COLO829 (cell line): ENCODE measurements at places on chromosomes 2 and 18.
A peak's percentile ranks its signal among the peaks of the same experiment; 100 is the strongest.

DNA sequence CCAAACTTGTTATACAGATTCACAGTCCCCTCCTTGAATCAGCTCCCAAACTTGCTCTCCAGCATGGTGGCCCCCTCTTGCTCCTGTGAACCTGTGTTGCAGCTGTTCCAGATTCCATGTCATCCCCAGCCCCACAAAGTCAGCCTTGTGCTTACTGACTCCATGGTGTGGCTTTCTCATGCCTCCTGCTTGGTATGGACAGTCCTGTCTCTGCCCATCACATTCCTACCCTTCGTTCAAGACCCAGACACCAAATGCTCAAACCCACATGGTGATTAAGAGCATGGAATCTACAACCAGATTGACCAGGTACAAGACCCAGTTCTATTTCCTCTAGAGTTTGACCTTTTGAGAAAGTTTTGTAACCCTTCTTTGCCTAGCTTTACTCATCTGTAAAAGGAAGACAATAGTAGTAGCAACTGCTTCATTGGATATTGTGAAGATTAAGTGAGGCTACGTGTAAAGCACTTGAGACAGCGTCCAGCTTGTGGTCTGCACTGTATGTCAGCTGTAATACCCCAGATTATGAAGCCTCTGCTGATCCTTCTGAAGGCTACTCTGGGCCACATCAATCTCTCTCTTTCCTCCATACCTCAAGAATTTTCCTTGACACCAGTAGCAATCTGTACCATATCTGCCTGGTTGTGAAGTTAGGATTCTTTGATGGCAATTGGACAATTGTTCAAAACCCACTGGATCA lies 146.4 kb upstream of the HAAO start:
- DNase-seq, result no peak

DNA sequence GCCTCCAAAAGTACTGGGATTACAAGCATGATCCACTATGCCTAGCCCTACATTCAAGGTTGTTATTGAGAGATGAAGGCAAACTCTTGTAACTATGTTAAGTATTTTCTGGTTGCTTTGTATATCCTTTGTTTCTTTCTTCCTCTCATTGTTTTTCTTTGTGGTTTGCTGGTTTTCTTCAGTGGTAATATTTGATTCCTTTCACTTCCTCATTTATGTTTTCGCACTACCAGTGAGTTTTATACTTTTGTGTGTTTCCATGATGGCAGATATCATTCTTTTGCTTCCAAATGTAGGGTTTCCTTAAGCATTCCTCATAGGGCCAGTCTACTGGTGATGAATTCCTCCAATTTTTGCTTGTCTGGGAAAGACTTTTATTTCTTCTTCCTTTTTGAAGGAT lies 90.2 kb downstream of the NCK2 start:
- no peak for DNase-seq

- no peak for DNase-seq
Measured at GRCh38 chr18:27585602-27586173, 400.6 kb upstream of the CHST9 start.

GRCh38 chr2:37472959-37473358 lies 128.5 kb downstream of the QPCT start:
- DNase-seq, result no peak

GRCh38 chr2:220143336-220143735 lies 515.9 kb downstream of the SLC4A3 start:
- peak; percentile 35 for DNase-seq

- no peak for DNase-seq
Measured at GRCh38 chr2:4381049-4381448, 677.7 kb downstream of the DCDC2C start.

DNA sequence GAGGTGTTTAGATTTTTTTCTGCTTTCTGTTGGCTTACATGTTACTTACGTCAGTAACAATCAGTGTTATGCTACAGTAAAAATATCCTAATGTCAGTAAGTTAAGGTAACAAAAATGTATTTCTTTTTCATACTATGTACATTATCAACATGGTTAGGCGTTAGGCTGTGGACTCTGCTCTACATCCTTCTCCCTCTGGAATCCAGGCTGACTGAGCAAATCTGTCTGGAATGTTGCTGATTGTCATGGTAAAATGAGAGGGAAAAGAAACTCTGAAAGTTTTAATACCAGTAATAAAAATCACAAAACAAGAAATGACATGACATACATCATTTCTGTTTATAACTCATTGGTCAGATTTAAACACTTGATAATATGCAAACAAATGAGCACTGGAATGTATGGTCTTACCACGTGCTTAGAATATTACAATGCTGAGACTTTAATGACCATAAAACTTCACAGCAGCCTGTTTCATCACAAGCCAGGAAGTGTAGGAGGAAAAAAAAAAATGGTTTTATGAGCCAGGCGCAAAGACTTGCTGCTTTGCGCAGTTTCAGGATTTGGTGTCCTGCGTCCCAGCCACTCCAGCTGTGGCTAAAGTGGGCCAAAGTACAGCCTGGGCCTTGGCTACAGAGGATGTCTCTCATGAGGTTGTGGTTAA lies 252.4 kb downstream of the FSIP2 start:
- DNase-seq, result peak; percentile 3

DNA sequence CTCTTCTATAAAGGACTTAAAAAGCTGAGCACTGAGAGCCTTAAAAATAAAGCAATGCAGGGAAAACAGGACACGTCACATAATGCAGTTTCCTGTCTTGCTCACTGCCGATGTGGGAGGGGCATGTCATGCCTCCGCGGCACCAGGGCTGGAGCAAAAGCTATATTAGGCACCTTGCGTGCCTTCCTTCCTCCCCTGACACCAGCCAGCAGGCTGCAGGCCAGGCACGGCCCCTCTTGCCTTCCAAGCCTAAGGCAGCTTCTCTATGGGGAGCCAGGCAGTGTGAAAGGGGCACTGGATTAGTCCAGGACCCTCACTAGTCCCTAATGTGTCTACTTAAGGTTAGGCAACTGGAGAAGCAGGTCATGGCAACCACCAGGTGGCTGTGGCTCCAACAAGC lies 26.3 kb downstream of the MRPL35 start:
- no peak for DNase-seq

- no peak for DNase-seq
Measured at GRCh38 chr2:12774395-12774727, 57.6 kb downstream of the TRIB2 start.

DNA sequence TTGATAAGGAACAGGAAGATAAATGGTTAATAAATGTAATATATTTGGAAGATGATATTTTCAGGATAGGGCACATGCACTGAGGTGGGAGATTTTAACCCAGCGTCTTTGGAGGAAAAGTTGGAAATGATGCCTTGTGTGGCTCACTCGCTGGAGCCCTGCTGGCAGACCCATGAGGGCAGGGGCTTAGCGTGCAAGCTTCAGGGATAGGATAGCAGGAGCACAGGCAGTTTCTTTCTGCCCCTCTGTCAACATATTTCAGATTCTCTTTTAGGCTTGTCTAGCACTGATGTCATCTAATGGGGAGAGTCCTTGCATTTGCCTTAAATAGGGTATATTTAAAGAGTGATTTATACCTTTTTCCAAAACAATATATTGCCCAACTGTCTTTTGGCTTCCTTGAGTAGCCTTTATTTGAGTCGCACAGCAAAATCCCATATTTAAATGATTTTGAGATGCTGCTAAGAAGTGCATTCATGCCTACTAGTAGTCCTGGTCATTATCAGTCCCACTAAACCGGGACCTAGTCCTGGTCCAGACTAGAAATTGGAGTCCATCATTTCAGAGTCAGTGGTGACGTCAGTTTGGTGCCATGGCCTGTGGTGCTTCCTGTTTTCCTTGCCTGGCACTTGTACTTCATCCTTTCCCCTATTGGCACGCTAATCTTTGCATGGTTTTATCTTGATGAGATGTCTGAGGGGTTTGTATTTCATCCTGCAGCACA lies 45.8 kb downstream of the SH3RF3 start:
- no peak for DNase-seq

GRCh38 chr2:55498582-55498981 lies 20.9 kb upstream of the CFAP36 start:
- DNase-seq, result no peak

GRCh38 chr2:84817239-84817655 lies 63.6 kb downstream of the TRABD2A start:
- DNase-seq, result no peak

GRCh38 chr2:15800495-15801329 lies 139.6 kb upstream of the MYCN start:
- no peak for DNase-seq

DNA sequence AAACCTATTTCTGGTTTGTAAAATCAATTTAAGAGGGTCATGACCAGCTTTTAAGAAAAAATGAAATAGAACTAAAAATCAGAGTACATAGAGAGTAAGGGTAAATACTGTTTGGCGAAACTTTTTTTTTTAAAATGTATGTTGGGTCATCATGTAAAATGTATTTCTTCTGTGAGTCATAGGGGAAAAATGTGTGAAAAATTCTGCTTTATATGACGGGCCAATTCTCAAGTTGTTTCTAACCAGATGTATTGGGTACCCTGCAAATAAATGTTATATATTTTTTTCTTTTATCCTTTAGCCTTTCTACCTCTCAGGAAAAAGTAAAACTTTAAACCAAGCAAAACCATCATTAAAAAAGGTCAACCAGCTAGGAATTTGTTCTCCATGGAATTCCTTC lies 13.9 kb downstream of the AFTPH start:
- no peak for DNase-seq

DNA sequence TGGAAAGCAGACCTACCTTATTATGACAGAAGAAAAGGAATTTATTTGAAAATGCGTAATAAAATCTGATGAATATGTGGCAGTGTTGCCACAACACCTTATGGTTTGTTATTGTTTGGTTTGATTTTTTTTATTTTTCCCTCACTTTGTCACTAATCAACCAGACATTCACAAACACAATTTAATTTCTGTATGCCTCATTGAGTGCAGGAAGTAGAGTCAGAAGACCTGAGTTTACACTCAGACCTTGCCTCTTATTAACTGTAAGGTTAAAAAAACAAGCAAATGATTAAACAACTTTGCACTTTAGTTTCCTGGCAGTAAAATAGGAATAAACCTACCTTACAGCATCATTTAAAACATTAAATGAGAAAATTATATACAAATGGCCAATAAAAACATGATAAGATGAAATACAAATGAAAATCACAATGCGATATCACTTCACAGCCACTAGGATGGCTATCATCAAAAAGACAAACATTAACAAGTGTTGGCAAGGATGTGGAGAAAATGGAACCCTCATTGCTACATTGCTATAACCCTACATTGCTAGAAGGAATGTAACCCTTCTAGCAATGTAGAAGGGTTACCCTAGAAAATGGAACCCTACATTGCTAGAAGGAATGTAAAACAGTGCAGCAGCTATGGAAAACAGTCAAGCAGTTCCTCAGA lies 3.3 kb downstream of the SESTD1 start:
- no peak for DNase-seq
